ENCODE measurements at places on chromosomes 13 and 19.

GRCh38 chr19:44570984-44571684, 41.7 kb upstream of the CEACAM20 start:
- DNase-seq = peak; percentile 74

DNA sequence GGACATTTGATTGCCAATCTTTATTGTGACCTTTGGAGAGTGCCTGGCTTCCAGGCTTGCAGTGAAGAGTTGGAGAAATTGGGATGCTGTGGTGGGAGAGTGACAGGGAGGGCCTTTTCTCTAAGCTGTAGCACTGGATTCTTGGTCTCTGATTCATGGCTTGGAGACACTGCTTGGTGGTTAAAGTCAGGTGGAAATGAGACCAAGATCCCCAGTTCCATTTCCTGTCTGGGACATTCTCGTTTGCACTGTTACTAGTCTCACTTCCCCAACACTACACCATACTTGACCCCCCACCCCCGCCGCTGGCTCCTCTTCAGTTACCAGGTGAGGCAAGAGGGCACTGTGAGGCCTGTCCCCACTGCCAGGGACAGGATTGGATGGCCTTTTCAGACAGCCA, 2.9 kb downstream of the SUPT5H start:
- DNase-seq = no peak

GRCh38 chr19:35352177-35352447, 4.4 kb downstream of the FFAR1 start:
- no peak for DNase-seq

- DNase-seq = no peak
These were observed 8.8 kb upstream of the RLN3 start for GRCh38 chr19:14019100-14019499.

GRCh38 chr13:40546047-40546446, 120.4 kb downstream of the FOXO1 start:
- DNase-seq = no peak

DNA sequence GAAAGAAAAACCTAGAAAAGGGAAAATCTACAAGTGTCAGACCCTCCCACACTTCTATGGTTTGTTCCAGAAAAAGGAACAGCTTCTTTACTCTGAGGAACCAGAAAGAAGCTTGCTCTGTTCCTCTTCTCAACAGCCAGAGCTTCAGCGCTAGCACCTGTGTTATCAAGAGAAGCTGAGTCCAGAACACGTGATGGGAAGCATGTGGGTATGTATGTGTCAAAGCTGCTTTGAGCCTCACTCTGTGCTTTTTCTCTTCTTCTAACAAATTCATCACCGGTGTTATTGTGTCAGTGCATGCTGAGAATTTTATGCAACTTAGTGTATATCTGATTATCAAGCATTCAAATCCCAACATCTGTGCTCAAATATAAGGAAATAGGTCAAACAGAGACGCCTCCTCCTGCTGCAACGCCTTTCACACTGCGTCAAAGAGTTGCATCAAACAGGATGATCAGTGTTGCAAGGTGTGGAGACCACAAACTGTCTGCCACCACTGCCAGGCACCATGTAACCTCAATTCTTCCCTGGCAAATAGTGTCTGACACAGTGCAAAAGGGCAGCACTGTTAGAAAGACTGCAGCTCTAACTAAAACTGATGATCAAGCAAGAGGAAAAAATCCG, 83.9 kb downstream of the LRRC63 start:
- DNase-seq = peak; percentile 18

GRCh38 chr13:29195456-29195855, 375.3 kb downstream of the MTUS2 start:
- DNase-seq = no peak

DNA sequence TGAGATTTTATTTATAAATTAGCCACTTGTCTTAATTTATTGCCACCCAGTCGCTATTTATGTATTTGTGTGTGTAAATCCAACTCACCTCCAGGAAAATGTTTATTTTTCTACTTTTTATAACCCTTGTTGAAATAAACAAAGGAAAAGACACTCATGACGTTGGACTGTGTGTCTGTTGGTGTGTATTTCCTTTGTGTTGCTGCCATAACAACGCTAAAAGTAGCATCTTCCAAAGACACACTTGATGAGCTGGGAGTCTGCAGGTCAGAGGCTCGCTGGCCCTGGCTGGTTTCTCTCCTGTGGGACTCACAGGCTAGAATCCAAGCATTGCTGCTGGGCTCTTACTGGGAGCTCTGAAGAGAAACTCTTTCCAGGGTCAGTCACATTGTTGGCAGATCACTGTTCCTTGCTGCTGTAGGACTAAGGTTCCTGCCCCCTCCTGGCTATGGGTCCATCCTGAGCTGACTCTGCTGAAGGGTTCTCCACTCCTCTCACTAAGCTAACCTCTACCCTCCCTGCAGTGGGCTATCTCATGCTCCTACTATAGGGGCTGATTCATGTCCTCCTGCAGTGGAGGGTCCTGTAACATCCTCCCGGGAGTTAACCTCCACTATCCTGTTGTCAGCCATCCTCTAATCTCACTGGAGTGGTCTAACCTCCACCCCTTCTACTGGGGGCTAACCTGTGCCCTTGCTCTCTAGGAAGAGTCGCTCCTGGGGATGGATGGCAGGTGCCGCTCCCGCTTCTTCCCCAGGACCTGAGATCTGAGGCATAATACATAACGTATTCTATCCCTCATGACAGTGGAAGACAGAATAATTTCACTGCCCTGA, 2.1 kb downstream of the IFNL2 start:
- no peak for DNase-seq
